ENCODE measurements at places on chromosomes 2 and 18. TPM values are rescaled to one million over a fixed set of nuclear protein-coding genes. Genes with fewer than 3 reads are reported as not detected.

The IHH gene
- not detected for total RNA-seq

DNA sequence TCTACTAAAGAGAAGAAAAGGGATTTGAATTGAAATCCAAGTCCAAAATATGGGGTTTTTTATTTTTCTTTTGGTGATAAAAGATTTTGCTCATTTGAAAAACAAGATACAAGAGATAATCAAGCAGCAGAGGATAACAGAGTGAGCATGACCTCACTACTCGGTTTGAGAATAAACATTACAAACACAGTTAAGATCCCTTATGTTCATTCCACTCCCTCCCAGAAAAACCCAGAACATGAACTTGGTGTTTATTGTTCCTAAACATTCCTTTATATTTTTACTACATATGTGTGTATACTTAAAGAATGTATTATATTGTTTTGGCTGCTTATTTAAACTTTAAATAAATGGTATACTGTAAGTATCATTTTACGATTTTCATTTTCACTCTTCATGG, 146.6 kb upstream of the CHAC2 start:
- DNase-seq, result no peak

DNA sequence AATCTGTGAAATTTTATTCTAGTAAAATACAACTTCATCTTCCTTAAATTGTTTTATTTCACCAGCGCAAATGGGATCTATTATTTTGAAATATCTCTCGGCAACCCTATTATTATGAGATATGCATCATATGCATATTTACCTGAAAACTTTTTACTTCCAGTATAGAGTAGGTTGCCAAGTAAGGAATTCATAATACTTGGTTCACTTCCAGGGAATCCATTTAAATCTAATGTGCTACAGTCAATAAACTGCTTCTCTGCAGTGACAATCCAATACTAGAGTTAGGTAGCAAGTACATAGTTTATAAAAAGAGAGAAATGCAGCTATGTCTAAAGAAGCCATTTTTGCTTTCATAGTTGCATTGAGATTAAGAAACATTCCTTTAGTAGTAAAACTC, 88.8 kb upstream of the FAM117B start:
- DNase-seq, result no peak

DNA sequence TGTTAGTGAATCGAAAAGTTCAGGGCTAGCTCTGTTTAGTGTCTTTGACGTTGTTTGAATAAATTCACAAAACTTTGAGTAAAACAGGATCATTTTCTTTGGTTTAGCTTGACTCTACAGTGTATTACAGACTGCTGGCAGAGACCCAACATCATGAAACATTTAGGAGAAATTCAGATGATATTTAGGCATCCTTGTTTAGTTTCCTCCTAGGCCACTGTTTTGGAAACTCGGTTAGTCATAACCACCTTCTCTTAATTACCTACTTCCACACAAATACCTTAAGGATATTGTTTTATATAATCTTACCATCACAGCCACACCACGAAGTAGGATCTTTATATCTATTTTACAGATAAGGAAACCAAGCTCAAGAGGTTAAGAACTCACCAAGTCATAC, 7.8 kb downstream of the LIMS1 start:
- DNase-seq, result peak; percentile 50

DNA sequence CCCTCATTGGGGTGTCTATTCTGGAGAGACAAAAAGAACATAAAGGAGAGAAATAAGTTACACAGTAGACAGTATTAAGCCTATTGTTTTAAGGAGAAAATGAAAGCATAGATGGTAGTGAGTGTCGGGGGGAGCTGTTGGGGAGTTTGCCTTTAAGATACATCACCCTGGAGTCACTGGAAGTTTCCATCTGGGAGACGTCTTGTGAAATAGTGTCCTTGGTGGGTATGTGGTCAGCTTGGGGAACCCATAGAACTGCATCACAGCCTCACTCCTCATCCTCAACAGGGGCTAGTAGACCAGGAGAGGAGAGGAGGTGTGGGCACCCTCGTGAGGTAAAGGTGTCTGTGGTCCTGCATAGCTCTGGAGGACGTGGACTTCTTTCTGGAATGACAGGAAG, 60.6 kb downstream of the RNF144A start:
- no peak for DNase-seq

GRCh38 chr2:231533777-231534125, 3.5 kb upstream of the NMUR1 start:
- no peak for DNase-seq
